ENCODE measurements at places on chromosomes 1 and 21. TPM values are rescaled to one million over a fixed set of nuclear protein-coding genes. Genes with fewer than 3 reads are reported as not detected.

- DNase-seq, result no peak
- H3K27me3 ChIP-seq, result no peaks in the 10 kb centered on the region
- no peak overlapping the region for H3K4me3 ChIP-seq
- no peak overlapping the region for H3K27ac ChIP-seq
- H3K4me1 ChIP-seq, result no peaks in the 10 kb centered on the region
Measured at GRCh38 chr21:38134084-38134873, 122.5 kb upstream of the KCNJ15 start.

Gene ZSWIM5
- 0.74 TPM for total RNA-seq

- no peak for DNase-seq
- no peak overlapping the region for H3K27ac ChIP-seq
- no peaks in the 10 kb centered on the region for H3K36me3 ChIP-seq
- no peaks in the 10 kb centered on the region for H3K4me1 ChIP-seq
Measured at GRCh38 chr21:43834146-43834905, 30.7 kb upstream of the AGPAT3 start.

DNA sequence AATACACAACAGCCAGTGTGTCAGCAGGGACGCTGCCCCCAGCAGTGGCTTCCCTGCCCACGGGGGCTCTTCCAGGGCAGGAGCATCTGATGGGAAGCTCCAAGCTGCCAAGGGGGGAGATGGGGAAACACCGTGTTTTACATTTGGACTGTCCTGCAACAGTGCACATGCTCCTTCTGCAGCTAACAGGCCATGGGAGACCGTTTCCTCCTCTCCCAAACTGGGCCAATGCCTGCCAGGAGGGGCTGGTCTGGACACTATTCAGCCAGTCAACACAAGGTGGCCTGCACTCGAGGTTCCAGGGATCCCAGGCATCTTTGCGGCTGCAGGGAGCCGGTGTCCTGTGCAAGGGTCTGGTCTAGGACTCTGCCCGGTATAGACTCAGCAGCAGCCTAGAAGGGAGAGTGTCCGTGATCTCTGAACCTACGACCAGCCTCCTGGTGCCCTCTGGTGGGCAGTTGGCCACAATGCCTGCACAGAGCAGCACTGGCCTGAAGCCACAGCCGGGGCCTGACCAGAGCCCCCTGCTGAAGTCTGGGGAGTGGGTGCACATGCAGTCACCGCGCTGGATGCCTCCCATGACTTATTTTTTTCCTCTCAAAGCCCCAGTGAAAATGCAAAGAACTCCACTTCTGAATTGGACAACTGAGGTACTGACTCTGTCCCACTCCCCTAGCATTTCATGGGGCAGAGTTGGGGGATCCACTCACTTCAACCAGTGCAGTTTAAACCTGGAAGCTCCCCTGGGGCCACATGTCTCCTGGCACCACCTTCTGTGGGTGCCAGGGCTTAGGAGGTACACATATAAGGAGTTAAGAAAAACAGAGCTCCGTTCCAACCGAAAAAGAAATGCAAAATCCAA lies 33.3 kb downstream of the RCC2 start:
- no peak overlapping the region for H3K27ac ChIP-seq
- H3K4me3 ChIP-seq, result no peak overlapping the region
- H3K27me3 ChIP-seq, result no peaks in the 10 kb centered on the region
- peaks cover 24% of the 10 kb centered on the region for H3K36me3 ChIP-seq

DNA sequence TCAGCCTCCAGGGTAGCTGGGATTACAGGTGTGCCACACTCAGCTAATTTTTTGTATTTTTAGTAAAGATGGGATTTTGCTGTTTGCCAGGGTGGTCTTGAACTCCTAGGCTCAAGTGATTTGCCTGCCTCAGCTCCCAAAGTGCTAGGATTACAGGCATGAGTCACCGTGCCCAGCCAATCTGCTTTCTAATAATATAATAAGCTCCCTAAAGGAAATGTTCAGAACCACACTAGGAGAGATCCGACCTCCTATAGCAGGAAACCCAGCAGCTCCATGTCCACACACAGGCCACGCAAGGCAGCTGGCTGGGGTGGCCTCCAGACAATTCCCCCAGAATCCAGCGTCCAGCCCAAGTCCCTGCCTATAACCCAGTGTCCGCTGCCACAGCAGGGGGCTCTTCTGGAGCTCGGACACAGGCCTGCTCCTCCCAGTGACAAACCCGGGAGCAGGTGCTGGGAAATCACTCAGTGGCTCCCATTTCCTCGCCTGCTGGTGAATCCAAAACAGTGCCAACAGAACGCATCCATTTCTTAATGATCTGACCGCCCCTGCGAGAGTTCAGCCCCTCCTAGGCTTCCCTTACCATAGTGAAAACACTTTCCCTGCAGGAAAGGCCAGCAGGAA lies 7.5 kb downstream of the RIPK4 start:
- peaks cover 18% of the 10 kb centered on the region for H3K27me3 ChIP-seq
- DNase-seq, result no peak
- H3K4me1 ChIP-seq, result no peaks in the 10 kb centered on the region
- H3K4me3 ChIP-seq, result no peak overlapping the region
- H3K27ac ChIP-seq, result no peak overlapping the region
- no peaks in the 10 kb centered on the region for H3K36me3 ChIP-seq

DNA sequence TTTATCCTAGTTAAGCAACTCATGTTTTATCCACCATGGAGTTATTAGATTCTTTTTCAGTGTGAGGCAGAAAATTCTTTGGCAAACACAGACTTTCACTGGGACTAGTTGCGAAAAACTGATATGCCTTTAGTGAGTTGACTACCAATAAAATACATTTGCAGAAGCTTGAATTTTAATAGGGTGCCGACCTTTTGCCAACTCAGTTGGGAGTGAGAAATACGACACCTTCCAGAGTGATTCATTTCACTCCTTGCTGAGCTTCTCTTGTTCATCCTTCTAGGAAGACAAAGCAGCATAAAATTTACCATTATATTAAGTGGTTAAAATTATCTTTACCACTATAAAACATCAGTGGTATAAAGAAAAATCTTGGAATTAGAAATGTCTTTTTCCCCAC lies 1.2 kb upstream of the KRTAP23-1 start:
- DNase-seq, result no peak
- no peak overlapping the region for H3K4me3 ChIP-seq
- H3K27me3 ChIP-seq, result no peaks in the 10 kb centered on the region
- H3K27ac ChIP-seq, result no peak overlapping the region

Gene OR4F29
- not detected for total RNA-seq

Gene EDN2
- 0.98 TPM for total RNA-seq

GRCh38 chr21:46001821-46002681 lies 20.5 kb downstream of the COL6A1 start:
- H3K4me3 ChIP-seq, result no peak overlapping the region
- no peaks in the 10 kb centered on the region for H3K36me3 ChIP-seq
- H3K27ac ChIP-seq, result no peak overlapping the region

- no peaks in the 10 kb centered on the region for H3K27me3 ChIP-seq
- H3K4me1 ChIP-seq, result no peaks in the 10 kb centered on the region
- no peak for DNase-seq
- no peaks in the 10 kb centered on the region for H3K36me3 ChIP-seq
- no peak overlapping the region for H3K4me3 ChIP-seq
Measured at GRCh38 chr21:44380876-44381275, 27.5 kb downstream of the TRPM2 start.

- no peak overlapping the region for H3K4me3 ChIP-seq
- no peaks in the 10 kb centered on the region for H3K4me1 ChIP-seq
- no peaks in the 10 kb centered on the region for H3K27me3 ChIP-seq
Measured at GRCh38 chr1:34975338-34975737, 9.8 kb downstream of the TMEM35B start.

DNA sequence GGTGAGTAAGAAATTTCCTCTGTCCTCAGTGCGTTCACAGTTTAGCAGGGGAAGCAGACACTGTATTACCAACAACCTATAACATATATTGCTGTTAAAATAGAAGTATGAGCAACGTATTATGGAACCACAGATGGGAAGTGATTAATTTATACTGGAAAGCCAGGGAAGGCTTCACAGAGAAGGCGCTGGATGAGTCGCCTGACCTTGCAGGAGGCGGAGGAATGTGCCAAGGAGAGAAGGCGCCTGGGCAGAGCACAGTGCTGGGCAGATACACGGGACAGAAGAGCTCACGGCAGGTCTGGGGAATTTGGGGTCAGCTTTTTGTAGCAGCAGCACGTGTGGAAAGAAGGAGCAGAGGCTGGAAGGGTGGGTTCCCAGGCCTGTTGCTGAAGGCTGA lies 116.3 kb downstream of the DHRS3 start:
- H3K27ac ChIP-seq, result no peak overlapping the region
- peaks cover 7% of the 10 kb centered on the region for H3K36me3 ChIP-seq
- H3K4me3 ChIP-seq, result no peak overlapping the region
- no peak for DNase-seq
- no peaks in the 10 kb centered on the region for H3K27me3 ChIP-seq

Gene SRM
- 255 TPM for total RNA-seq

Gene TMPRSS15
- total RNA-seq, result not detected

DNA sequence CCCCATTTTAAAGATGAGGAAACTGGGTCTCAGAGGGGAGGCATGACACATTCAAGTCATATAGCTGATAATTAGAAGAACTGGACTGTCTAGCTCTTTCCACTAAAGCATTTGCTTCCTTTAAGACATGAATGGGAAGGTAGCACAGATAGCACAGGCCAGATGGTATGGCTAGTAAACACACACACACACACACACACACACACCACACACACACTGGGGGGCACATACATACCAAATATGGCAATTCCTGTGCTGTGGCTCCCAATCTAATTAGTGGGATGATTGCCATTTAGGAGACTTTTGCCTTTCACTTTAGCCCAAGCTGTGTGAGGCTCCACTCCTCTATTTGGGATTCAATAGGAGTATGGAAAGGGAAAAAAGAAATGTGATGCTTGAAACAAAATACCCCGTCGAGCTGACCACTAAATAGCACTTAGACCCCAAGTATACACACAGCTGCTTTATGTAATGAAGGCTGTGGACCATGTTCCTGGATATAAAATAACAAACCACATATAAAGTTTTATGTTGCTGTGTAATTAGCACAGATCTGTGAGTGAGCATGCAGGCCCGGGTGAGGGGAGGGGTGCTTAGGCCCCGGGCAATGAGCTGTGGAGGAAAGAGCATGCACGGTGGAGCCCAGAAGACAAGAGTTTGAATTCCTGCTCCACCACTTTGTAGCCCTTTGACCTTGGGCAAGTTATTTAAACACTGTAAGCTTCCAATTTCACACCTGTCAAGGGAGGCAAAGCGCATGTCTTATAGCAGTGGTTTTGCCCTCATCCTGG lies 6.8 kb upstream of the TRABD2B start:
- H3K4me3 ChIP-seq, result no peak overlapping the region
- H3K27me3 ChIP-seq, result no peaks in the 10 kb centered on the region
- H3K27ac ChIP-seq, result no peak overlapping the region
- no peaks in the 10 kb centered on the region for H3K36me3 ChIP-seq
- no peak for DNase-seq
- no peaks in the 10 kb centered on the region for H3K4me1 ChIP-seq

DNA sequence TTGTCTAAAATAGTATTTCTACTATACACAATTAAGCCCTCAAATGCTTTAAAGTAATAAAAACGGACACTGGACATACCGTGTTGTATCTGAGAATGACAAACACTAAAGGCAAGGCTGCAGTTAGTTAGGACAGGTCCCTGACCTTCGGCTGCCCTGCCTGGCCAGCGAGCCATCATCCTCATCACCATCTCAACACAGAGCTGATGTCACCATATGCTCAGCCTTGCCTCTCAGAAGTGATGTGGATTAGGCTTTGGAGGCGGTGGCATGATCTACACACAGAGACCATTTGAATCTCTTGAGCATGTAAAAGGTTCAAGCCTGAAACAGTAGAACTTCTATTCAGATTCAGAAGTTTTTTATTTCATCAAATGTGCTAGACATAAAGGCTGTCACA lies 244.7 kb downstream of the SDCCAG8 start:
- H3K27ac ChIP-seq, result no peak overlapping the region
- no peaks in the 10 kb centered on the region for H3K27me3 ChIP-seq
- H3K4me3 ChIP-seq, result no peak overlapping the region
- H3K36me3 ChIP-seq, result no peaks in the 10 kb centered on the region

GRCh38 chr1:181094416-181095212 lies 6.1 kb downstream of the IER5 start:
- H3K4me1 ChIP-seq, result peaks cover 40% of the 10 kb centered on the region
- H3K27ac ChIP-seq, result no peak overlapping the region
- DNase-seq, result no peak
- H3K36me3 ChIP-seq, result peaks cover 18% of the 10 kb centered on the region
- no peaks in the 10 kb centered on the region for H3K27me3 ChIP-seq

DNA sequence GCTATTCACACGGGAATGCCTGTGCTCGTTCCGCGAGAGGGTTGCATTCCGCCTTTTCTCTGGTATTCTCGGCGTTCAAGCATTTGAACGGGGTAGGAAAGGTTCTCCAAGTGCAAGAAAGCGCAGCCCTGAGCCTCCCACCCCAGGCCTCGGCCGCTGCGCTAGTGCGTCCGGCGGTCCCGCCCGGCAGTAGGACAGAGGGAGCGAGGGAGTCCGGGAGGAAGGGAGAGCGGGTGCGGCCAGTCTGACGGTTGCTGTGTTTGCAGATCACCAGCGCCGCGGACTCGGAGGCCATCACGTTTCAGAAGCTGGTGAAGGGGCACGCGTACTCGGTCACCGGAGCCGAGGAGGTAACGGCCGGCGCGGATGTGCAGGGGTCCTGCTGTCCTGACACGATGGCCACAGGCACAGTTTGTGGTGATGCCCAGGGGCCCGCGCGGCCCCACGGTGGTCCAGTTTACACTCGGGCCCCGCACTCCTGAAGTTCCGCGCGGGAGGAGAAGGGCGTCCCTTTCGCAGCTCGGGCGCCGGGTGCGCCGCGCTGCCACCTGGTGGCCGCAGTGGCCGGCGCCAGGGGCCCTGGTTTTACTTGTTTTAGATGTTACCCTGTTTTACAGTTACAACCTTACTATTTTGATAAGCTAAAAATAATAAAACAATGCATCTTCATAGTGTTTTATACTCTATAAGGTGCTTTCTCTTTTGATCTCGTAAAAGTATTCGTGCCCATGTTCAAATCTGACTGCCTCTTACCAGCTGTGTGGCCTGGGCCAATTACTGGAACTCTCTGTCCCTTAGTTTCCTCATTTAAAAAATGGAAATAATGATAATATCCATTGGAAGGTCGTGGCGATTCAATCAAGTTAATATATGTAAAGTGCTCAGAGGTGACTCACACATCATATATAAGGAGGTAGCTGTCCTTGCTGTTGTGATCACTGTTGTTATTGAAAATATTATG lies 36.7 kb downstream of the CAPN2 start:
- DNase-seq, result no peak
- H3K4me1 ChIP-seq, result peaks cover 6% of the 10 kb centered on the region
- H3K27me3 ChIP-seq, result no peaks in the 10 kb centered on the region

DNA sequence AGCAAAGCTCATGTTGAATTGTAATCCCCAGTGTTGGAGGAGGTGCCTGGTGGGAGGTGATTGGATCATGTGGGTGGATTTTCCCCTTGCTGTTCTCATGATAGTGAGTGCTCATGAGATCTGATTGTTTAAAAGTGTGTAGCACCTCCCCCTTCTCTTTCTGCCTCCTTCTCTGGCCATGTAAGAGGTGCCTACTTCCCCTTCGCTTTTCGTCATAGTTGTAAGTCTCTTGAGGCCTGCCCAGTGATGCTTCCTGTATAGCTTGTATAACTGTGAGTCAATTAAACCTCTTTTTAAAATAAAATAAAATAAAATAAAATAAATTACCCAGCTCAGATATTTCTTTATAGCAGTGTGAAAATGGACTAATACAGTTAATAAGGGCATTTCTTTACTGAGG lies 1025.7 kb downstream of the PLA2G4A start:
- H3K27ac ChIP-seq, result no peak overlapping the region
- no peaks in the 10 kb centered on the region for H3K4me1 ChIP-seq
- H3K4me3 ChIP-seq, result no peak overlapping the region
- no peak for DNase-seq
- no peaks in the 10 kb centered on the region for H3K27me3 ChIP-seq

GRCh38 chr1:156901966-156902915 lies 8.7 kb downstream of the PEAR1 start:
- no peaks in the 10 kb centered on the region for H3K36me3 ChIP-seq
- H3K27ac ChIP-seq, result no peak overlapping the region
- H3K4me3 ChIP-seq, result no peak overlapping the region
